SW 1271 (cell line): ENCODE measurements at places on chromosomes 11 and 22.

DNA sequence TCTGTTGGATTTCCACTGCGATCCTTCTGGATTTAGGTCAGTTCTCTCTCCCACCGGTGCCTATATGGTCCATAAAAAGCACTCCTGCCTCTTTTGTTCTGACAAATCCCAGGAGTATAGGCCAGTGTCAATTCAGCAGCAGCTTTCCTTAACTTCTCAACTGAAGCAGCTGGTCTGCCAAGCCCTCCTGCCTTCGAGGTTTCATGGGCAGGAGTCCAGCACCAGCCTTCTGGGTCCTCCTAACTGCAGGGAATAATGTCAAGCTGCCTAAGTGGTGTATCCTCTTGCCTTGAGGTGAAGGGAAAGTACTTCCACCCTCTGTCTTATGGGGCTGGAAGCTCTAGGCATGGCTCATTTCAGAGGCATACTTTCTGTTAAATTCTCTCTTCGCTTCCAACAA, 149.4 kb upstream of the NCAM1 start:
- no peak for DNase-seq

DNA sequence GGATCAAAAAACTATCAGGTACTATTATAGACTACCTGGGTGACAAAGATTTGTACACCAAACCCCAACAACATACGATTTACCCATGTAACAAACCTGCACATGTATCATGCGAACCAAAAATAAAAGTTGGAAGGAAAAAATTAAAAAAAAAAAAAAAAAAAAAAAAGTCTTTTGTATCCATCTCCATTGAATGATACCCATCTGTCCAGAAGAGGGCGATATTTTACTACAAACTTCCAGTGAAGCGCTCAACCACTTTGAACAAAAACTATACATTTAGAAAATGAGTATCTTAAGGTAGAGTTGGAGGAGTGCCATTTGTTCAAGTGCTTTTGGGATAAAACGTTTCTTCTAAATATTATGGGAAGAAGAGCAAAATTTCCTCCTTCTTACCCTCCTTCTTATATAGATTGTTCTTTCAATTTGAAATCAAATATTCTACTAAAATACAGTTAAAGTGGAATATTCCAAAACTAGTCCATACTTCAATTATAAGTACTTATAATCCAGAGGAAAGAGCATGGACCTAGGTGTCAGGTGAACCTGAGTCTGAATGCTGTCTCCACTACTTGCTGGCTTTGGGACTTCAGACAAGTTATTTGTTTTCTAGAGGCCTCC, 23.3 kb downstream of the ARL14EP start:
- DNase-seq = peak; percentile 4

DNA sequence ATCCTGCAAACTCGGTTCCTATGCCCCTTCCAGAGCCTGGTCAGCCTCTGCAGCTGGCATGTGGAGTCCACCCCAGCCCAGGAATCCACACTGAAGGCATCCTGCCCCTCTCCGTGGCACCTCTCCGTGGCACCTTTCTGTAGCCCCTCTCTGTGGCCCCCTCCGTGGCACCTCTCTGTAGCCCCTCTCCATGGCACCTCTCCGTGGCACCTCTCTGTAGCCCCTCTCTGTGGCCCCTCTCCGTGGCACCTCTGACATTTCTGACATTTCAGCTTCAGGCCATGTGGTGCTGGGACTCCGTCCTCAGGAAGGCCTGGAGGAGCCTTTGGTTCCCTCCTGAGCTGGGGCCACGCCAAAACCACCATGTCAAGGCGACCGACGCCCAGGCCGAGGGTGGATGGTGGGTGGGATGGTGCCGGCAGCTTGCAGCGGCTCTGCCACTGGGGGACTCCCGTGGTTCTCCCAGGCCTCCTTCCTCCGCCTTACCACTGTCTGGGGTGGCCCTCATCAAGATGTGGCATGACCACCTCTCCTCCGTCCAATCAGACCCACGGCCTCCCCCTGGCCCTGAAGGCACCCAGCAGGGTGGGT, 1518.5 kb downstream of the BRD1 start:
- DNase-seq = no peak

- no peak for DNase-seq
These were observed 47.1 kb upstream of the HORMAD2 start for GRCh38 chr22:30033137-30033536.

- DNase-seq = no peak
These were observed 29.8 kb downstream of the ARHGAP42 start for GRCh38 chr11:100716838-100717237.
